ENCODE measurements at places on chromosomes 12 and 14.

DNA sequence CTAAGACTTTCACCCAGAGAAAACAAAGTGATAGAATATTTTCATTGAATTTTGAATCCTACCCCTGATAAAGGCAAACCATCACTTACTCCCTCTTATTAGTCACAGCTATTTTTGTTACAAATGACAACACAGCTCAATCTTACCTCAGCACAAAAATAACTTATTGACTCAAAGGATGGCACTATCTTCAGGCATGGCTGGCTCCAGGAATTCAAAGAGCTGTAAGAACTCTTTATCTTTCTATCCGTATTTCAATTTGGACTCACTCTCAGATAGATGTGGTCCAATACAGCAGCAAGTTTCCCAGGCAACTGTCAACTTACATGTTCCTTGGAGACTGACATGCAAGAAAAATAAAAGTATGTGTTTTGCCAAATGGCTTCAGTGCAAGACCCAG is 709.4 kb upstream of the MDGA2 start:
- DNase-seq, result no peak

- no peak for DNase-seq
Observed at GRCh38 chr12:100593490-100593889, 20.0 kb downstream of the GAS2L3 start.

- peak; percentile 34 for DNase-seq
Observed at GRCh38 chr12:48788524-48788853, 400 bp downstream of the ADCY6 start.

DNA sequence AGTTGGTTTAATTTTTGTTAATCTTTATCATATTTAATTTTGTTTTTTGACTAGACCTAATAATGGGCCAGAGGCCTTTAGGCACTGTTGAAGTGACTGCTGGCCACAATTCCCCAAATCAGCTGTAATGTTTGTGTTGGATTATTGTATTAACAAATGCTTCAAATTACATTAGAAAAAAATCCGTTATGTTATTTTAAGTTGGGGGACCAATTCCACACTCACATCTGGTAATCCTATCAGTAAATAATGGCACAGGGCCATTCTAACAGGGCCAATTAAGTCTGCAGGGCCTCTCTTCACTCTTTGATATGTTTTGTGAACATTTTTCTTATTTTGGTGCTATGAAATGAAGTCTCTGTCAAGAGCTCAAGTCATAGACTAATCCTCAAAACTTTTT is 39.6 kb downstream of the CHST11 start:
- no peak for DNase-seq

DNA sequence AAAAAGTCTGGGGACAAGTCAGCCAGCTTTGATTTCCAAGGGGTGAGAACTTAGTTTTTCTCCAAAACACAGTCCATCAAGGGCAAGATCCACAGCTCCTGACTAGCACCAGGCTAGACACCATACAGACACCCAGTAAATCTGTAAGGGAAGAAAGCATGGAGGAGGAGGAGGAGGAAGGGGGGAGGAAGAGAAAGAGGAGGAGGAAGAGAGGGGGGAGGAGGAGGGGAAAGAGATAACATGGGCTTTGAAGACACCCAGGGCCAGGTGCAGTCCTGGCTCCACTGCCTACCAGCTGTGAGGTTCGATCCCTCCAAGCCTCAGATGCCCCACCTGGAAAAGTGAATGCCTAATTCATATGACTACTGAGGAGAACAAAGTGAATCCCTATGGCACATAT is 18.3 kb downstream of the KDM2B start:
- no peak for DNase-seq

DNA sequence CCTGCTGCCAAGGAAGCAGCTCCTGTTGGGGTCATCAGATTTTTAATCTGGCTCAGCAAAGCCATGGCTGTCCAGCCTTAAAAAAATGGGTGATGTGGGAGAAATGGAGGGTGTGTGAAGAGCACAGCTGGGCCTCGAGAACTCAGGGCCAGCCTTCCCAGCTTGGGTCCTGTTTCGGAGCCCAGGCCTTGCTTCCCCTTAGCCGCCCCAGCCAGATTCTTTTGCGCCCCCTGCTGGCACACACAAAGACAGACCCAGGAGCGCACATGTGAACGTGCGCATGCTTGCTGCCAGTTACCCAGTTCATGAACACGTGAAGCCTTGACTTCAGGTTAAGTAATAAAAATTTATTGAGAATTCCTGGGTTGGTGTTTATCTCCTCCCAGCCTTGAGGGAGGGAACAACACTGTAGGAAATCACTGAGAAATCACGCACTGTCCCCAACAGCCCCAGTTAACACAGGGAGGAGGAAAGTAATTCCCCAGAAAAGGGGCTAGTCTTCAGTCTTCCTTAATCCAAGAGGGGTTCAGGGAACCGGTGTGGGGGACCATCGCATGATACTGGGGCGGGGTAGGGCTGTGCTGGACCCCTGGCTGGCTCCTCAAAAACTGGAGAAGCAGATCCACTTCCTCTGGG is 5.3 kb downstream of the PHB2 start:
- DNase-seq, result peak; percentile 81

- DNase-seq, result no peak
Observed at GRCh38 chr12:94032368-94032767, 116.0 kb upstream of the PLXNC1 start.

All from DMS79 treated with DMSO at 0.1 percent for 48 hours (cell line).